Activated CD4-positive, alpha-beta T cell treated with anti-CD3 and anti-CD28 coated beads for 36 hours (primary cell): ENCODE measurements at places on chromosomes 11 and 22. TPM values are rescaled to one million over a fixed set of nuclear protein-coding genes. Genes with fewer than 3 reads are reported as not detected.
A peak's percentile ranks its signal among the peaks of the same experiment; 100 is the strongest.

GRCh38 chr11:72091292-72091691, 10.6 kb downstream of the LRRC51 start:
- H3K4me1 ChIP-seq = peaks cover 13% of the 10 kb centered on the region
- H3K36me3 ChIP-seq = peaks cover 11% of the 10 kb centered on the region
- H3K27ac ChIP-seq = no peak overlapping the region
- no peak overlapping the region for H3K4me3 ChIP-seq
- DNase-seq = peak; percentile 82

DNA sequence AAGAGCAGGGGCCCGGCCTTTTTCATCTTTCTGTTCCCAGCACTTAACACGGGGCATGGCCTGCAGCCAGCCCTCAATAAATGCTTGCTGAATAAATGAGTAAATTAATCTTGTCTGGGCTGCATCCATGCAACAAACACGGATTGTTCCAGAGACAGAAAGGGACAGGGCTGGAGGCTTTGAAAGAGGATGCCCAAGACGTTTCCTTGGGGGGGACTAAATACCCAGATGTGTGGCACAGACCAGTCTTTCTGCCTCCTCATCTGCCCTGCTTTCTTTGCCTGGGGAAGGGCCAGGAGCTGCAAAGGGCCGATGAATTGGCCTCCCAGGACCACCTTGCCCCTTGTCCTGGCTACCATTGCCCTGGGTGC, 40.4 kb downstream of the SHISAL1 start:
- no peak overlapping the region for H3K4me3 ChIP-seq
- H3K4me1 ChIP-seq = no peaks in the 10 kb centered on the region
- no peak for DNase-seq
- no peak overlapping the region for H3K27ac ChIP-seq

The C11orf42 gene
- not detected for total RNA-seq

DNA sequence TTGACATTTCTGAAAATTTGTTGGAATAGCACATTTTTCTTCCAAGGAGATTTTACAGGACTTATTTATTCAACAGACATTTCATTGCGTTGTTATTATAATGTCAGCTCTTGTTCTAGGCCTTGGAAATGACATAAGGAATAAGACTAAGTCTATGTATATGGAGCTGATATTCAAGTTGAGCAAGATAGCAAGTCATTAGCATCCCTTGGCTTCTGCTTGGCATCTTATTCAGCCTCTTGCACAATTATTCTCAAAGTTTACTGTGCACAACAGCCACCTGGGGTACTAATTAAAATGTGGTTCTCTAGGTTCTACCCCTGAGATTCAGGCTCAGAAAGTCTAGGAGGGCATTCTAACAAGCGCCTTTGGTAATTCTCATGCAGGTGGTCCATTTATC, 304.8 kb upstream of the DDI1 start:
- DNase-seq = no peak
- no peak overlapping the region for H3K27ac ChIP-seq
- no peak overlapping the region for H3K4me3 ChIP-seq

- H3K27me3 ChIP-seq = no peaks in the 10 kb centered on the region
- H3K27ac ChIP-seq = peak overlapping the region; percentile 44
- H3K36me3 ChIP-seq = peaks cover 77% of the 10 kb centered on the region
Observed at GRCh38 chr11:35182317-35182939, 43.5 kb downstream of the CD44 start.

GRCh38 chr22:32622004-32622743, 147.6 kb downstream of the FBXO7 start:
- H3K27me3 ChIP-seq = peaks cover 1% of the 10 kb centered on the region
- H3K4me1 ChIP-seq = peaks cover 2% of the 10 kb centered on the region
- no peaks in the 10 kb centered on the region for H3K36me3 ChIP-seq
- H3K27ac ChIP-seq = no peak overlapping the region

GRCh38 chr11:111334532-111335502, 36.5 kb downstream of the POU2AF3 start:
- H3K27me3 ChIP-seq = no peaks in the 10 kb centered on the region
- H3K4me3 ChIP-seq = no peak overlapping the region
- no peak for DNase-seq

The MUC15 gene
- not detected for total RNA-seq

DNA sequence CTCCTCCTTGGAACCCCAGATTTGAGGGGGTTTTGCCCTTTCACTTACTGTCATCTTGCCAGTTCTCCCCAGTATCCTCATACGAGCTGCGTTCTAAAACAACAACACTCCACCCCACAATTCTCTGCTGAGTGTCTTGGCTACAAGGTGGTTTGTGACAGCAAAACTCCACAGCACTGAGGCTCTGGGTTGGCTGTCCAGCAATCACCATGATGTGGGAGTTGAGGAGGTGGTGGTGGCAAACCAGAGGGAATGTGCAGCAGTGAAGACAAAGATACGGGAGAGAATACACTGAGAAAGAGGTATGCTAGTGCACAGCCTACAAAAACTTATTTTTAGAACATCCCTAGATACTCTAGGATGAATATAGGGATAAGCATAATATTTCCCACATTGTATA, 335.0 kb downstream of the C11orf87 start:
- H3K27me3 ChIP-seq = no peaks in the 10 kb centered on the region
- no peak overlapping the region for H3K27ac ChIP-seq
- no peak overlapping the region for H3K4me3 ChIP-seq
- no peaks in the 10 kb centered on the region for H3K4me1 ChIP-seq
- no peaks in the 10 kb centered on the region for H3K36me3 ChIP-seq

- H3K4me1 ChIP-seq = peaks cover 74% of the 10 kb centered on the region
- H3K27ac ChIP-seq = peak overlapping the region; percentile 1
- peaks cover 17% of the 10 kb centered on the region for H3K36me3 ChIP-seq
- H3K27me3 ChIP-seq = no peaks in the 10 kb centered on the region
- no peak overlapping the region for H3K4me3 ChIP-seq
Observed at GRCh38 chr11:96294289-96294688, 48.7 kb downstream of the MAML2 start.

DNA sequence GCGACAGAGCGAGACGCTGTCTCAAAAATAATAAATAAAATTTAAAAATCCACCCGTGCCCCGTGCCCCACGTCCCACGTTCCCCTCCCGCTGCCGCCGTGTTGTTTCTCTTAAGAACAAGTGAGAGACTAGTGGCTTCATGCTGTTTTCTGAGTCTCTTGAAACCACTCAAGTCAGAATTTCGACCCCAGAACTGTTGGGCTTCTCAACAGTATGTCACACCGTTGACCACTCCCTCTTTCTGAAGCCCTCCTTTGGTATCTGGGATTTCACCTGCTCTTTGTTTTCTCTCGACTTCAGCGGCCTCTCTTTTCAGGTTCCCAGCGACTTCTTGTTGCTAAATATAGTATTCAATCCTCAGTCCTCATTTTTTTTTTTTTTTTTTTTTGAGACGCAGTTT, 974 bp downstream of the PPIL2 start:
- DNase-seq = no peak
- no peaks in the 10 kb centered on the region for H3K27me3 ChIP-seq
- peak overlapping the region; percentile 93 for H3K4me3 ChIP-seq
- H3K27ac ChIP-seq = peak overlapping the region; percentile 96
- H3K36me3 ChIP-seq = peaks cover 5% of the 10 kb centered on the region

DNA sequence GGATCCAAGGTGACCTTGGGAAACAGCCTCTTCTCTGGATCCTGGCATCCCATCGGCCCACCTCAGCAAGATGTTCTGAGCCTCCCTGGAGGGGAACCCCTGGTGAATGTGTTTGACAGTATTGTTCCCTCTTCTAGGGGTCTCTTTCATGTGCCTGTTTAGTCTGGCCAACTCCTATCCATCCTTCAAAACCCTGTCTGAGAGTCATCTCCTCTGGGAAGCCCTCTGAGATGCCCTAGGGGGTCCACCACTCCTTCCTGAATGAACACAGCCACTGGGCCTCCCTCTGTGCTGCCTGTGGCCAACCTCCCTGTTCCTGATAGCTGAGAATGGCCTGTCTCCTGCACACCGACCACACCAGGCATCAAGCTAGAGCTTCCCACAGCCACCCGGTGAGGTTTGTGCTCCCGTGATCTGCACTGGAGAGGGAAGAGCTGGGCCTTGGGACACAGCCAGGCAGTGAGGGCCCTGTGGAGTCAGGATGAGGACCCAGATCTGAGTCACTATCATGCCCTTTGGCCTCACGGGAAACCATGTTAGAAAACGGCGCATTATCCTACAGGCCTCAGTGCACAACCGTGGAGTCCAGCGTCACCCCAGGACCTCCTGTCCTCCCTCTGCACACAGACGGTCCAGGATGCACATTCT, 8.8 kb downstream of the WNT7B start:
- H3K4me3 ChIP-seq = no peak overlapping the region
- H3K27me3 ChIP-seq = peaks cover 26% of the 10 kb centered on the region
- no peak overlapping the region for H3K27ac ChIP-seq
- no peaks in the 10 kb centered on the region for H3K4me1 ChIP-seq

GRCh38 chr11:72798361-72798760, 4.5 kb upstream of the STARD10 start:
- no peak overlapping the region for H3K27ac ChIP-seq
- no peak overlapping the region for H3K4me3 ChIP-seq
- no peak for DNase-seq
- H3K4me1 ChIP-seq = peaks cover 9% of the 10 kb centered on the region
- H3K27me3 ChIP-seq = no peaks in the 10 kb centered on the region

The ALX4 gene
- not detected for total RNA-seq

- H3K4me3 ChIP-seq = no peak overlapping the region
- no peaks in the 10 kb centered on the region for H3K36me3 ChIP-seq
- H3K27me3 ChIP-seq = no peaks in the 10 kb centered on the region
- H3K27ac ChIP-seq = no peak overlapping the region
Observed at GRCh38 chr22:19872779-19873137, 18.1 kb upstream of the GNB1L start.

The MUC2 gene
- not detected for total RNA-seq

DNA sequence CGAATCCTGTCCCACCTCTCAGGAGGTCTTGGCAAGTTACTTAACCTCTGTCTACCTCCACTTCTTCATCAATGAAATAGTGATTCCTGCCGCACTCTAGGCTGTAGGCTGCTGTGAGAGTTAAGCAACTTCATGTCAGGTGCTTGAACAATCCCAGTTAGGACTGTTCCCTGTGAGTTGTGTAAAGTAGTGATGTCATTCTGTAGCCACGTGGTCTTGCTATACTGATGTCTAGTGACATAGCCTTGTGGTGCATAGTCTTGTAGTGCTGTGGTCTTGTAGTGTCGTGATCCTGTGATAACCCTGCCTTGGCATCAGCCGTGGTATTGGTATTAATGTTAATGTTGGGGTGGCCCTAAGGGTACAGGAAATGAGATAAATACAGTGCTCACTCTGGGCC, 30.3 kb upstream of the PRR5 start:
- no peak overlapping the region for H3K27ac ChIP-seq
- no peaks in the 10 kb centered on the region for H3K27me3 ChIP-seq
- no peaks in the 10 kb centered on the region for H3K36me3 ChIP-seq
- no peak for DNase-seq
- no peak overlapping the region for H3K4me3 ChIP-seq

The MMP27 gene
- not detected for total RNA-seq

The WNT7B gene
- total RNA-seq = not detected

- H3K4me1 ChIP-seq = no peaks in the 10 kb centered on the region
- no peak for DNase-seq
- no peaks in the 10 kb centered on the region for H3K36me3 ChIP-seq
Observed at GRCh38 chr11:49851971-49852389, 100.2 kb upstream of the OR4C13 start.

DNA sequence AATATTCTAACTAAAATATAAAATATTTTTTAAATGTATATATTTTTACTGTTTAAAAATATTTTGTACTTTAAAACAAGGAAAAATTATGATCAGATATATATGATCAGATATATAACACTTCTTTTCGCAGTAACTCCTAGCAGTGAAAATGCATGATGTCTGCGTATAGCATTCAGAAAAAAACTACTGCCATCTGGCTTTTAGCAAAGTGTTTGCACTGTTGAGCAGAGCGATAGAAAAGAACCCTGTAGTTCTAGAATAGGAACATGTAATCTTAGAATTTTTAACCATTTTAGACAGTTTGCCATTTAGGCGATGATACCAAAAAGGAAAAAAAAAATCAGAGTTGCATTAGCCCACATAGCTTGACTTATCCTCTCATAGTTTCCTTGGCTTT, 370.4 kb upstream of the ANO3 start:
- H3K27me3 ChIP-seq = no peaks in the 10 kb centered on the region
- DNase-seq = no peak
- H3K4me3 ChIP-seq = no peak overlapping the region
- no peaks in the 10 kb centered on the region for H3K4me1 ChIP-seq
- H3K27ac ChIP-seq = no peak overlapping the region

GRCh38 chr11:45405916-45406670, 120.0 kb upstream of the SYT13 start:
- no peaks in the 10 kb centered on the region for H3K36me3 ChIP-seq
- DNase-seq = no peak
- H3K27me3 ChIP-seq = peaks cover 13% of the 10 kb centered on the region
- no peak overlapping the region for H3K4me3 ChIP-seq

DNA sequence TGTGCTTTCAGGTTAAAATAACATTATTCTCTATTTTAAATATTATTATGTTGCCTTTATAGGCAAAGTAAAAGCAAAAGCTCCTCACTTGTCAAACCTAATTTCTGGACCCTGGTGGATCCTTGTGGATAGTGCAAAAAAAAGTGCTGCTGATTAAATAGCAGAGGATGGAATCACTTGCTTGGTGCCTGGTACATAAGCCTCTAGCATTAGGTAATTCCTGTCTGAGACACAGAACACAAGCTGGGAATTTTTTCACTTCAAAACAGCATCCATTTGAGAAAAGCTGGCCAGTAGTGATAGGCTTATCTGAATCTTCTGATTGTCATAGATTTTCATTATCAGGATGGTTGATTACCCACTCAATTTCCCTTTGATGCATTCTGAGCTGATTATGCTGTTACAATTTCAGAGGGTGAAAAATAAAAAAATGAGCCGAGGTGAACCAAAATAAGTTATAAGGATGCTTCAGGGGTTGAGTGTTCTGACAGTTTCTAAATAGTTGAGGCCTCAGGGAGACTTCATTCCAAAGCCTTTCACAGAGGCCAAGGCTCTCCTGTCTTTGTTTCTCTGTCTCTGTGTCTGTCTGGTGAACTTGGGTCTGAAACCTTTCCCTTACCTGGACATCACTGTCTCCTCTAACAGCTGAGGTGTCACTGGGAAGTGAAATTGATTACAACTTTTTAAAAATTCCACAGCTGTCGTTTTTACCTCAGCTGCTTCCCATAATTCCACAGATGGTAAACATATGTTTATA, 242.9 kb downstream of the NELL1 start:
- no peaks in the 10 kb centered on the region for H3K4me1 ChIP-seq
- no peaks in the 10 kb centered on the region for H3K36me3 ChIP-seq
- no peak overlapping the region for H3K27ac ChIP-seq
- no peak overlapping the region for H3K4me3 ChIP-seq
- no peaks in the 10 kb centered on the region for H3K27me3 ChIP-seq
- DNase-seq = no peak

DNA sequence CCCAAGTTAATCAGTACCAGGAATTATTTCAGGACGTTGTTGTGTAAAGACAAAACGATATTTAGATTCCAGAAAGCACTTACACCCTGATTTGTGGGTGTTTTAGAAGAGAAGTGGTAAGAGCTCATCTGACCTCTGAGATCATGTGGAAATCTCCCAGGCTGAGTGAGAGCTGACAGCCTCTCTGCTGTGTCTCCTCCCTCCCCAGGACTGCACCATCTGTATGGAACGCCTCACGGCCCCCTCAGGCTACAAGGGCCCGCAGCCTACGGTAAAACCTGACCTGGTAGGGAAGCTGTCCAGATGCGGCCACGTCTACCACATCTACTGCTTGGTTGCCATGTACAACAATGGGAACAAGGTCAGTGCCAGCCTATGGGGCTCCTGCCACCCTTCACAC, 20.0 kb downstream of the DTX4 start:
- DNase-seq = no peak
- no peaks in the 10 kb centered on the region for H3K27me3 ChIP-seq
- H3K27ac ChIP-seq = no peak overlapping the region
- H3K4me1 ChIP-seq = no peaks in the 10 kb centered on the region
